T-helper 17 cell (primary cell): ENCODE measurements at places on chromosomes 1 and 21.

DNA sequence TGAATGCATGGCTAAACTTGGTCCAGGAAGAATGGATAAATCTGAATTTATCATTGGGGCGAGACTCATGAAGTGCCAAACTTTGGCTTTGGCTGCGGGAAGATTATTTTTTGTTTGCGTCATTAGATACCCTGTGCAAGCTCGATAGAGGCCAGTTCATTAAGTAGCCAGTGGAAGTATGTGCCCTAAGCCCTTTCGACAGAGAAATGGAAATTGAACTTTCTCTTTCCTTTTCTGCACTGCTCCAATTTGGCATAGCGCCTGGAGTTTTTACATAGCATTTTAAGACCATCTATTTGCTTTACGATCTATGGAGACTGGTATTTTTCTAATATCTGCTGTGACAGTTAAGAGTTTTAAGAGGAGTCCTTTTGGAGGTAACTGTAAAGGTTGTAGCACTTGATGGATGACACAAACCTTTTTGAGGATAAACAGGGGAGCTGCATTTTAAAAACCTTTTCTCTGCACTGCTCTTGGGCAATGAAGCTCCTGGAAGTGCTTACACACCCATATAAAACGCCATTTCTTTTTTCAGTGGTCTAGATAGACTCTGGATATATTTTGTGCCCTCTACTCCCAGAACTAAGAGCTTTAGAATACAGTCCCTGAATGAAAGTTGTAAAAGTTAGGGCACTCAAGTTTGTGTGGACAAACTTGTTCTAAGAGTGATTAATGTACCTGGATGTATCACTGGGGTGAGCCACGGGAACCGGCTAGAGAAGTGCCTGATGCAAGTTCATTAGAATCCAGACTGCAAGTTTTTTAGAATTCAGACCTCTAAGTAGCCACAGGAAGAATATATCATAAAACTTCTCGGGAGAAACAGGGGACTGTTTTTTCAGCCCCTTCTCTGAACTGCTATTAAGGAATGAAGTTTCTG, 41.3 kb upstream of the CFHR3 start:
- DNase-seq, result no peak

DNA sequence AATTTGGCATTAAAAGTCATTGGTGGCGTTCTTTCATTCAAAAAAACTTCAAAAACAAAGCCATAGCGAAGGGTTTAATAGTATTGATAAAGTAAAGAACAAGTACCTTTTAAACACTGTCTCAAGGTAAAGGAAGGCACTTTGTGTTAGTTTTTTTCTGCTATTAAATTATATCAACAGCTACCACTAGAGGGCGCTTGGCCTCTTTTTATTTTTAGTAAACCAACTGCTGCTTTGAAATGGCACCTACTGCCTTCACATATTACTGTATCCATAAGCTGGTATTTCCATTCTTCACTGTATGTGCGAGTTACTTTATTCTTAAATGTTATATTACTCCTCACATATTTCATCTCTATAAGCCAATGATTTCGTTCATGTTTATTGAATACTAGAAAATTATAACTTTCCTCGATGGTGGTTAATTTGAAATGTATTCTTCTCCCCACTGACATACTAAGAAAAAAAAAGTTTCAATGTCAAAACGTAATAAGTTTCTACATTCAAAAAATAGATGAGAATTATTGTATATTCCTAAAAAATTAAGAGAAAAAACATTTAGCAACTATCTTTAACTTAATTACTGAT, 125.7 kb upstream of the CXADR start:
- no peak for DNase-seq

DNA sequence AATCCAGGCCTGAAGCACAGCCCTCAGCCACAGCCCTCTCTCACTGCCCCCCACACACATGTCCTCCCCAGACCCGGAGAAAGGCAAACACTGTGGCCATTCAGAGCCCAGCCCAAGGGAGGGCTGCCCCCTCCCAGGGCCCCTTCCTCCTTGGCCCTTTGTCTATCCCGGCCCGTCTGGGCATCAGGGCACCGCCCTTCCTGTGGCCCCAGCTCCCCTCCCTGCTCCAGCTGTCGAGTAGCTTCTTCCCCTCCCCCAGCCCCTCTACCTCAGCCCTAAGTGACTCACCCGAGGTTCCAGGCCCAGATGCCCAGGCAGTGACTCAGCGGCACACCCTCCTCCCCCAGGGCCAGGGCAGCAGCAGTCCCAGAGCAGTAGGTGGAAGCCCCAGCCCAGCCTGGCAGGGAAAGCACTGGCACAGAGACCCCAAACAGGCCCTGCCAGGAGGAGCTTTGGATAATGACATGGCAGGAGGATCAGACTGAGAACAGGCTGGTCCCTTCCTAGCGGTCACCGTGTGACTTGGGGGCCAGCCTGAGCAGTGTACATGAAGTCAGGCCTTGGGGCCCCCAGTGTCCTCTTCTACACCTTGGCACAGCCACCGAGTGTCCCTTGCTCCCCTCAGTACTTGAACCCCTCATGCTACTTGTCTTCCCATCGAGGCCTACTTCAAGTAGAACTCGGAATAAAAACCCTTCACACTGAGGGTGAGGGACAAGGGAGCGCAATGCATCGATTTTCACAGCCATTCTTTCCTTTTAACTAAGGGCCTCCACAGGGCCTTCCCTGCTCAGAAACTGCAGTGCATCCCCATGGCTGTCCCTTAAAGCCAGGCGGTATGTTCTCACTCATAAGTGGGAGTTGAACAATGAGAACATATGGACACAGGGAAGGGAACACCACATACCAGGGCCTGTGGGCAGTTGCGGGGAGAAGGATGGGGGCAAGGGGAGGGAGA, 1.0 kb upstream of the S100A2 start:
- DNase-seq, result peak; percentile 58

- no peak for DNase-seq
Measured at GRCh38 chr1:15758953-15759661, 512 bp downstream of the FBLIM1 start.

GRCh38 chr1:38860454-38860795, 853 bp upstream of the RRAGC start:
- DNase-seq, result no peak

DNA sequence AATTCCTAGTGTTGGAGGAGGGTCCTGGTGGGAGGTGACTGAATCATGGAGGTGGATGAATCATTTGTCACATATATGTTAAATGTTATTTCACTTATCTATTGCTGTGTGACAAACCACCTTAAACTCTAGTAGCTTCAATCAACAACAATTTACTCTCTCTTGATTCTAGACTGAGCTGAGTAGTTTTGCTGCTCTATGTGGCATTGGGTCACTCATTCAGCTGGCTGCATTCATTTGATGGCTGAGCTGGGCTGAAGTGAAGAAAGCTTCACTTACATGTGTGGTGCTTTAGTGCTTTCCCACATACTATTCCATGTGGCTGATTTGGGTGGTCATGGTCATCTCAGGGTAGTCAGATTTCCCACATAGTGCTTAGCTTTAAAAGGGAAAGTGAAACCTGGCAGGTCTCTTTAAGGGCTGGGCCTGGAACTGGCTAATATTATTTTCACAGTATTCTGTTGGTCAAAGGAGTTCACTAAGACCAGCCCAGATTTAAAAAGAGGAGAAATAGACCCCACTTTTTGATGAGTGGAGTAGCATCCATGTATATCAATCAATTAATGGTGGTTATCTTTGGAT, 10.5 kb downstream of the DNAH14 start:
- no peak for DNase-seq

- no peak for DNase-seq
Measured at GRCh38 chr1:93414749-93415148, 33.2 kb upstream of the FNBP1L start.

GRCh38 chr21:14070049-14070893, 140.5 kb downstream of the LIPI start:
- no peak for DNase-seq

- DNase-seq, result no peak
Measured at GRCh38 chr21:38310646-38311485, 54.1 kb downstream of the KCNJ15 start.

- no peak for DNase-seq
Measured at GRCh38 chr1:90922202-90922601, 99.6 kb downstream of the ZNF644 start.

- DNase-seq, result no peak
Measured at GRCh38 chr1:171424494-171424893, 60.8 kb upstream of the PRRC2C start.

- DNase-seq, result no peak
Measured at GRCh38 chr1:58854576-58854975, 70.7 kb upstream of the JUN start.

DNA sequence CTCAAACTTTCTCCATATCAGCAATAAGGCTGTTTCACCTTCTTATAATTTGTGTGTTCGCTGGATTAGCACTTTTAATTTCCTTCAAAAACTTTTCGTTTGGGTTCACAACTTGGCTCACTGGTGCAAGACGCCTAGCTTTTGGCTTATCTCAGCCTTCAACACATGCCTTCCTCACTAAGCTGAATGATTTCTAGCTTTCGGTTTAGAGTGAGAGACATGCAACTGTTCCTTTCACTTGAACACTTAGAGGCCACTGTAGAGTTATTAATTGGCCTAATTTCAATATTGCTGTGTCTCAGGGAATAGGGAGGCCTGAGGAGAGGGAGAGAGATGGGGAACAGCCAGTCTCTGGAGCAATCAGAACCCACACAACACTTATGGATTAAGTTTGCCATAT, 41.2 kb upstream of the IFNLR1 start:
- DNase-seq, result no peak

GRCh38 chr1:56289260-56289659, 290.1 kb downstream of the PLPP3 start:
- no peak for DNase-seq

DNA sequence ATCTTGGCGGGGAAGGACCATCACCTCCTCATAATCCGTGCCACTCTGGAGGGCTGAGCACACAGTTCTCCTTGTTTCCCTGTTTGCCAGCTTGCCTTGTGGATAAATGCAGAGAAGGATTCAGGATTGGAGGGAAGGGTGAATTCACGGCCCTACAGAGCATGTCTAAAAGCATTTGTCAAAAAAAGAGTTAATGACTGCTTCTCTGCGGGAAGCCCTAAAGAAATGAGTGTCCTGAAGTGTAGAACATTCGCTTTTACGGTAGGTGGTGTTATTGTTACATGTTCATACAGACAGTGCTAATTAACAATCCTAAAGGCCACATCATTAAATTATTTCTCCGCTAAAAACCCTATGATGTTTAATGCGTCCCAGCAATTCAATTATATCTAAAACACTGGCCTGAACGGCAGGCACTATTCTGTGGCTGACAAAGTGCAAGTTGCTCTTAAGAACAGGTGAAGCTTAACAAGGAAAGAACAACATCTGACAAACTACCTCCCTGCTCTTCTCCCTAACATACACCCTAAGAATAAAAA, 112.3 kb upstream of the NFIA start:
- no peak for DNase-seq

- no peak for DNase-seq
Measured at GRCh38 chr1:37243368-37244082, 209.2 kb upstream of the GRIK3 start.

- no peak for DNase-seq
Measured at GRCh38 chr1:221514806-221515205, 227.1 kb downstream of the DUSP10 start.

DNA sequence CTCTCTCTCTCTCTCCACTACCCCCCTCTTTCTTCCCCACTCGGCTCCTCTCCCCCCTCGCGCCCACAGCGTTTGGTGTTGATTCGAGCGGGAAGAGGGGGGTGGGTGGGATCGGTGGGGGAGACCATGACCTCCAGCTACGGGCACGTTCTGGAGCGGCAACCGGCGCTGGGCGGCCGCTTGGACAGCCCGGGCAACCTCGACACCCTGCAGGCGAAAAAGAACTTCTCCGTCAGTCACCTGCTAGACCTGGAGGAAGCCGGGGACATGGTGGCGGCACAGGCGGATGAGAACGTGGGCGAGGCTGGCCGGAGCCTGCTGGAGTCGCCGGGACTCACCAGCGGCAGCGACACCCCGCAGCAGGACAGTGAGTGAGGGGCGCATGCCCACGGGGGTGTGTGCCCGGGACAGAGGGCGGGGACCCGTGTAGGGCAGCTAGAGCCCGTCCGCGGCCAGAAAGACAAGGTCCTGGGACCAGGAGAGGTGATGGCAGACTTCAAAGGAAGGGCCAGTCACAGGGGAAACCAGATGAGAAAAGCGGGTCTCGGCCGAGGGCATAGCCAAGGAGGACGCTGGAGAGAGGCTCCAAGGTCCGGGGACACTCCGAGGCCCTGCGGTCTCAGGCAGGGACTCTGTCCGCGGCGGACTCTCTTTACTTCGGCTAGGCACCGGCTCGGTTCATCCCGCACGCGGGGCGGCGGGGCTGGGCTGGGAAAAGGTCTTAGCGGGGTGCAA, at the start of gene PRRX1:
Gene PRRX1, plus strand, starts transcription at position 39 of the 735 bp plus-strand sequence. Its CDS starts 88 bp downstream, at position 127.
- DNase-seq, result no peak

DNA sequence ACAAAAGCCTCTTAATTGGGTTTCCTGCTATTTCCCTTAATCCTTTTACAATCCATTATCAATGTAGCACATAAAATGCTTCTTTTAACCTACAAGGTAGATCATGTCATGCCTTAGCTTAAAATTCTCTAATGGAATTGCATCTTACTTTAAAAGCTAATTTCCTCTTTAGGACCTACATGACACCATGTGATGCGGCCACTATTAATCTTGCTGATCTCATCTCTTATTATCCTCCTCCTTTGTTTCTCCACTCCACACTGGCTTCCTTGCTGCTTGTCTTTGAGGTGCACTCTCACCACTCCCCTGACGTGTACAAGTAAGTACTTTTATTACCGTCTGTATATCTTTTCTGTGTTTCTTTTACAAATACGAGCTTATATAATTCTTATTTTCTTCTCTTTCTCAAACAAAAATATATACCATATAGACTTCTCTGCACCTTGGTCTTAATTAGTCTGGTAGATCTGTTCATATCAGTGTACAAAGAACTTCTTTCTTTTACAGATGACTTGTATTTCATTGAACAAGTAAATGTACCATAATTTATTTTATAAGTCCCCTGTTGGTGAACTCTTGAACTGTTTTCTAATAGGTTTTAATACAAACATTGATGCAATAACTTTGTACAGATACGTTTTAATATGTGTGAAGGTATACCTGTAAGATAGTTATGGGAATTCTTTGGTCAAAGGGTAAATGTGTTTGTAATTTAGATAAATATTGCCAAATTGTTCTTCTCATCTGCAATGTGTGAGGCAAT, 28.2 kb downstream of the GPR88 start:
- DNase-seq, result no peak

GRCh38 chr1:37135032-37135431, 100.7 kb upstream of the GRIK3 start:
- no peak for DNase-seq

DNA sequence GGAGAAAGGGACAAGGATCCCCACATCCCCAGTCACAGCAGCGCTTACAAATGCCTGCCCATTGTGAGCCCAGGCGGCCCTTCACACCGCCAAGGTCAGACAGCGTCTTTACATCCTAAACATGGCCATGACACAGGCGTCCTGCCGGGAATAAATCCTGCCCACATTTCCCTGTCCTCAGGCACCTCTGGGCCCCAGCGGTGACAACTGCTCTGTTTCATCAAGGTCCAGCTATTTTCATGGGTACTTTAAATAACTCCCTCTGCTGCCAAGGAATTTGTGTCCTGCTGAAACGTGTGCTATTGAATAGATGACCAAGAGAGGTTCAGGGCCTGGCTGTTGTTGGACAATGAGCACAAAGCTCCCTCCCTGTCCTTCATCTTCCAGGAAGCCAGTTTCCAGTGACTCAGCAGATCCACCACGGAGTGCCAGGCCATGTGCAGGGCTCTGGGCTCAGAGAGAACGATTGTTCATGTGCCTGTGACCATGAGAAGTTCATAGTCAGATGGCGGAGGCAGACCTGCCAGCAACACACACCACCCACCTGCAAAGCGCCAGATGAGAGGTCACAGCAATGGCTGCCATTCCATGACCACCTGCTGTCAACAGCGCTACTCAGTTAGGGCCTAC, 195.8 kb downstream of the MATN1 start:
- no peak for DNase-seq
